ENCODE measurements at places on chromosomes 11 and 22. TPM values are rescaled to one million over a fixed set of nuclear protein-coding genes. Genes with fewer than 3 reads are reported as not detected.

DNA sequence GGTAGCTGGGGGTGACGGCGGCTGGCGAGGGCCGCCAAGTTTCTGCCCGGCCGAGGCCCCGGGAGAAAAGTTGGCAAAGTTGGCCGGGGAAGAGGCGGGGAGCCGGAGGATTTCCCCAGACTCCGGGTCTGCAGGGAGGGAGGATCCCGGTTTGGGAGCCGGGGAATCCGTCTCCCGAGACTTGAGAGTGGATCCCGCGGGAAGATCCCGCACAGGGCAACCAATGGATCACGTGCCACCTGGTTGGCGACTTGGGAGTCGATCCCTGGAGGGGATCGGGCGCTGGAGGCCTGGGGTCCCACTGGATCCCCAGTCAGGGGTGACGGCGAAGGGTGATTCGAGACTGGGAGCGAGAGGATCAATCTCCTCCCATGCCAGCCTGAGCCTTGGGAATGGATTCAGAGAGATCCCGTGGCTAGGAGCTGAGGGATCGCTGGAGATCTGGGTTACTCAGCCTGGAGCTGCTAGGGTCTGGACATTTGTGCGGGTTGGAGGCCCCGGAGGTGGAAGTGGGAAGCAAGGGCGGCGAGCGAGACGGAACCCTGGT is 394 bp downstream of the KIAA1671 start:
- H3K4me3 ChIP-seq = no peak overlapping the region
- no peak overlapping the region for H3K27ac ChIP-seq
- DNase-seq = no peak
- H3K4me1 ChIP-seq = peaks cover 8% of the 10 kb centered on the region

GRCh38 chr22:24099071-24099470 is 82.2 kb upstream of the SUSD2 start:
- H3K27ac ChIP-seq = no peak overlapping the region
- no peaks in the 10 kb centered on the region for H3K36me3 ChIP-seq
- no peaks in the 10 kb centered on the region for H3K27me3 ChIP-seq
- H3K4me1 ChIP-seq = no peaks in the 10 kb centered on the region
- DNase-seq = no peak

- no peaks in the 10 kb centered on the region for H3K36me3 ChIP-seq
- H3K27ac ChIP-seq = no peak overlapping the region
- no peak for DNase-seq
- H3K4me1 ChIP-seq = no peaks in the 10 kb centered on the region
Observed at GRCh38 chr22:29443861-29444792, 5.7 kb downstream of the RFPL1 start.

DNA sequence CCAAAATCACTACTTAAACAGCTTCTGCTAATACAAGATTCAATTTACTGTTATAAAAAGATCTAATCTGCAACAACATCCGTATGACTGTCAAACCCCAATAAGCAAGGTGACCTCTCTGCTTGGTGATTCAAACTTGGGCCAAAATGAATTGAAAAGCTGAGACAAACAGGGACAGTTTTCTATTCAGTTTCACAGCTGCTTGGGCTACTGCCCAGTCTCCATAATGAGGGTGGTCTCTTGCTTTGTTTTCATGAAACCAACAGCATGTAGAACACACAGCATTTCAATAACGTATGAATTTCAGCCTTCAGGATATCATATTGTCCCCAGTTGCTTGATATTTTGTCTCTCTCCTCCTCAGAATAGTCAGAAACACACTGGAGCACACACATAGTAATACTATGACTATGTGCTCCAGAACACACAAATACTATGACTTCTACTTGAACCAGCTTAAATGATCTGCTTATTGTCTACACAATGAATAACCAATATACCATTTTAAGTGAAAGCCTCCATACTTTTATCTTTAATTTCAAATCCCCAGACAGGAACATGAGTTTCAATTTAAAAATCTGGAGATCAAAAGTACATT is 285.0 kb downstream of the TTC28 start:
- H3K4me1 ChIP-seq = no peaks in the 10 kb centered on the region
- H3K36me3 ChIP-seq = no peaks in the 10 kb centered on the region
- H3K4me3 ChIP-seq = no peak overlapping the region
- no peaks in the 10 kb centered on the region for H3K27me3 ChIP-seq

CLDN5 gene
- not detected for polyA plus RNA-seq

DNA sequence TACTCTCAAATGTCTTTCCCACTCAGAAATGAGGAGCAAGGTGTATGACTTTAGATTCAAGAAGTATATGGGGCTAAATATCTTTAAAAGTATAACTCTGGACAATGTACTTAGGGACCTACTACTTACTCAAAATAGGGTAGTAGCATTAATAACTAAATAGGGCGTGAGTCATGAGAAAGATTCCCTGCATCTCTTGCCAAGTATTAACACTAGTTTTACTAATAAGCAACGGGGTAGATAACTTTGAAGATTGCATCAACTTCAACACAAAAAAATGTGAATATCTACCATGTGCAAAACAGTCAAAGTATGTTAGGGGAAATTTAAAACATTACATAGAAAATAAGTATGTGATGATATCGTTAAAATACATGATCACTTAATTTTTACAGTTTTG is 99.6 kb downstream of the PGR start:
- no peak overlapping the region for H3K4me3 ChIP-seq
- H3K4me1 ChIP-seq = peaks cover 11% of the 10 kb centered on the region
- H3K36me3 ChIP-seq = peaks cover 5% of the 10 kb centered on the region
- no peaks in the 10 kb centered on the region for H3K27me3 ChIP-seq

DNA sequence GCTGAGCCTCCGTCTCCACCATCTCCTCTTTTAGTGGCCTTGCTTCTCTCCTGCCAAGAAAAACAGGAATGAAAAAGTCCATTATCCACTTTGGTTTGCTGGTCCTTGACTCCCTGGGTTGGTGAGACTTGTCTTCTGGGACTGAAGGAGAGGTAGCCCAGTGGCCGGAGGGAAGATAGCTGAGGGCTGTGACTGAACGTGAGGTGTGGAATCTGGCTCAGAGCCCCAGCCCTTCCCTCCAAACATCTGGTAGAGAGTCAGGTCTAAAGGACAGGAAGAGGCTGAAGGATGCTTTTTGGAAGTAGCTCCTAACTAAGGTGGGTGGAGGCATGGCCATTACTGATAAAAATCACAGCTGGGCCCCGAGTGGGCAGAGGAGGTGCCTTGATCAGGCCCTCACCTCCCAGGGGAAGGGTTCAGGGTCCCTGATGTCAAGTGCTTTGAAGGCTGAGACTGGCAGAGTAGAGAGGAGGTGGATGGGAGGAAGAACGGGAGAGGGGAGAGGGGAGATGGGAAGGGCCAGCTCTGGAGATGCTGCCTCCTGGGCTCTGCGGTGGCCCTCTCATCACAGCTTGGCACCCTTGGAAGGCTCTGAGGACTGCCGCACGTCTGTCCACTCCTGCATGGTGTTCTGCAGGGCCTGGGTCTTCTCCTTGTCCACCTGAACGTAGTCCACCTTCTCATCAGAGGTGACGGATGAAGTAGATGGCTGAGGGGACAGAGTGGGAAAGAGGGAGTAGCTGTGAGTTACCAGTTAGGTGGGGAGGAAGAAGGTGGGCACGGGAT is 30.2 kb downstream of the USP35 start:
- H3K36me3 ChIP-seq = peaks cover 4% of the 10 kb centered on the region
- no peak for DNase-seq
- H3K4me3 ChIP-seq = no peak overlapping the region
- peaks cover 23% of the 10 kb centered on the region for H3K4me1 ChIP-seq
- H3K27me3 ChIP-seq = no peaks in the 10 kb centered on the region

TRIM51 gene
- not detected for polyA plus RNA-seq

DNA sequence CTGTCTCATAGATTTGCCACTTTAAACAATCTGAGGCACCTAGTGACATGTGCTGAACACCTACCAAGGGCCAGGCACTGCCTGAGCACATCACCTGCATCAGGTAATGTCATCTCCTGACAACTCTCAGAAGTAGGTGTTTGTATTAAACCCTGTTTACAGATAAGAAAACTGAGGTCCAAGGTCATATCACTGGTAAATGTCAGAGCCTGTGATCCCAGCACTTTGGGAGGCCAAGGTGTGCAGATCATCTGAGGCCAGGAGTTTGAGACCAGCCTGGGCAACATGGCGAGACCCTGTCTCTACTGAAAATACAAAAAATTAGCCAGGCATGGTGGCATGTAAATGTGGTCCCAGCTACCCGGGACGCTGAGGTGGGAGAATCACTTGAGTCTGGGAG is 39.1 kb upstream of the ACCSL start:
- no peaks in the 10 kb centered on the region for H3K36me3 ChIP-seq
- H3K27ac ChIP-seq = no peak overlapping the region
- no peak for DNase-seq

Measured in naive B cell (primary cell).